ENCODE measurements at places on chromosomes 13 and 19.

- DNase-seq = no peak
These were observed 75.3 kb upstream of the RXFP2 start for GRCh38 chr13:31663880-31664585.

DNA sequence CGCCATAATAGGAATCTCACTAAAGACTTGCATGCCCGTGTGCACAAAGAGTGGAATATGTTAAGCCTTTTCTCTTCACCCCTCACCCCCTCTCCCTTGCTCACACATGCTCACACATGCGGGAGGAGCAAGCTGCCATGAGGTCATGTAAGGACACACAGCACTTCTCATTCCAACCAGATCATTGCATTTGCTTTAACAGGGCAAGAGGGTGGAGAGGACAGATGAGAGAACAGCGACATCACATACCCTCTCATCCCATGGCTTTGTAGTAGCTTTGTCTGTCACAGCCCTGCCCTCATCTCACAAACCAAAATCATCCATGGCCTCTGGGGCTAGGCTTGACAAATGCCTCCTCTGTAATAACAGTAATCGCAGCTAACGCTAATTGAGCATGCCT is 145.6 kb upstream of the FRY start:
- DNase-seq = no peak

- no peak for DNase-seq
These were observed 46.8 kb downstream of the KLF12 start for GRCh38 chr13:74087357-74087756.

DNA sequence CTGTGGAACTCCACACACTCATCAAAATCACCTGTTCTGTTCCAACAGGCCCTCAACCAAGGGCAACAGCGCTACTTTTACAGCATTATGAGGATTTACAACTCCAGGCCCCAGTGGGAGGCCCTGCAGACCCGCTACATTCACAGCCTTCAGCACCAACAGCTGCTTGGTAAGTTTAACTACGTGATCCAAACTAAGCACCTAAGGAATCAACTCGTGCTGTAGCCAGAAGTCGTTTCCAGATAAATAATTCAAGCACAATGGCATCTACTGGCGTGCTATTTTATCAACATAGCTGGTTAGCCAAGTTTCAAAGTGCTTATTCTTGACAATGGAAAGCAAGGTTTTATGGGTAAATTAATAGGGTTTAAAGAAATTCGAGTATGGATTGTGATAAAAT is 5.3 kb downstream of the FAM216B start:
- DNase-seq = no peak

GRCh38 chr13:100721885-100722512 is 47.4 kb upstream of the TMTC4 start:
- no peak for DNase-seq

Measured in femur (tissue), 1 donor.